ENCODE measurements at places on chromosomes 16 and 17. TPM values are rescaled to one million over a fixed set of nuclear protein-coding genes. Genes with fewer than 3 reads are reported as not detected.
A peak's percentile ranks its signal among the peaks of the same experiment; 100 is the strongest.

GRCh38 chr17:43578404-43578698 lies 32.2 kb upstream of the ETV4 start:
- no peak for DNase-seq

- DNase-seq, result peak; percentile 15
Measured at GRCh38 chr17:10790491-10791401, 13.2 kb downstream of the TMEM238L start.

DNA sequence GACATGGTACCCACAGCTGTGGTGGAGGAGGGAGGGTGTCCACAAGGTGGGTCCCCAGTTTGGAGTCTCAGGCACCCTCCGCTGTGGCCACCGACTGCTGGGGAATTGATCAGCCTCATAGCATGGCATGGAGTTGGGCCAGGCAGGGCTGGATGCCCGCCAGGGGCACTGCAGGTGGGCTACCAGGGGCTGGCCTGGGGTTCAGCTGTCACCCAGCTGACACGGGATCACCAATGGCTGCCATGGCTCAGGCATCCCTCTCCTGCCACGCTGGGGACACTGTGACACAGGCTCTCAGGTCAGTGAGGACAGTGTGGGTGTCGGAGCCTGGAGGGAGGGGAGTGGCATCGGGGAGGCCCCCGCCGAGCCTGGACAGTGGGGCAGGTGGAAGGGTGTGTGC lies 19.8 kb upstream of the SSTR5 start:
- DNase-seq, result no peak

- no peak for DNase-seq
Measured at GRCh38 chr17:59530531-59530930, 34.9 kb upstream of the DHX40 start.

JPT2 gene
- 284 TPM for total RNA-seq

DNA sequence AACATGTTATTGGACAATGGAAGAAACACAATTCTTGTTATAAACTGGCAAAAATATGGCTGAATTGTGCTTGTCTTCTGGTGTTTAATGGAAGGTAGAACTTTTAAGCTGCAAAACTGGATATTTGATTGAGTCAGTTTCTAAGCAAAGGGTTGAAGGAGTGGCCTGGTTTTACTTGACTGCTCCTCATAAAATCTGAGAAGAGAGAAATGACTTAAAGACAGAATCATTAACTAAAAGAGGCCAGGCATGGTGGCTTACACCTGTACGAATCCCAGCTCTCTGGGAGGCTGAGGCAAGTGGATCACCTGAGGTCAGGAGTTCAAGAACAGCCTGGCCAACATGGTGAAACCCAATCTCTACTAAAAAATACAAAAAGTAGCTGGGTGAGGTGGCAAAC lies 770.7 kb downstream of the CDH11 start:
- peak; percentile 64 for DNase-seq

DNA sequence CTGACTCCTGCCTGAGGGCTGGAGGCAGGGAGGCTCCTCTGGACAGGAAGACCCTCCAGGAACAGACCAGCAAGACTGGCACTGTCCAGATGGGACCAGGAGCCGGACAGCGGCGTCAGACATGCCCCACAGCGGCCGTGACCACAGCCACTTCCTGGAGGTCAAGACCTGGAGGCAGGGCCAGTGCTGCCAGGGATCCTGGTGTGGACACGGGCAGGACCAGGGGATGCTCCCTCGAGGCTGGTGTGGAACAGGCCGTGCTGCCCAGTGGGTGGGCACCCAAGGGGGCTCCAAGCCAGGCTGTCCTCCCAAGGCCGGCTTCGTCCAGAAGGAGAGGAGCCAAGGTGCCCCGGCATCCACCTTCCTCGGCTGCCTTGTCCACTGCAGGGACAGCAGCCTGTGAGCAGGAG lies 4.5 kb upstream of the CCDC57 start:
- no peak for DNase-seq

- DNase-seq, result no peak
Measured at GRCh38 chr16:86342161-86342834, 168.0 kb upstream of the FOXF1 start.

KCNJ12 gene
- total RNA-seq, result 8.5 TPM

GRCh38 chr17:74082886-74083285 lies 120.6 kb upstream of the RPL38 start:
- DNase-seq, result no peak

- peak; percentile 18 for DNase-seq
Measured at GRCh38 chr16:47057630-47057993, 84.1 kb upstream of the DNAJA2 start.

KRT36 gene
- not detected for total RNA-seq

TMEM98 gene
- total RNA-seq, result 86.0 TPM

TPSG1 gene
- total RNA-seq, result not detected

DNA sequence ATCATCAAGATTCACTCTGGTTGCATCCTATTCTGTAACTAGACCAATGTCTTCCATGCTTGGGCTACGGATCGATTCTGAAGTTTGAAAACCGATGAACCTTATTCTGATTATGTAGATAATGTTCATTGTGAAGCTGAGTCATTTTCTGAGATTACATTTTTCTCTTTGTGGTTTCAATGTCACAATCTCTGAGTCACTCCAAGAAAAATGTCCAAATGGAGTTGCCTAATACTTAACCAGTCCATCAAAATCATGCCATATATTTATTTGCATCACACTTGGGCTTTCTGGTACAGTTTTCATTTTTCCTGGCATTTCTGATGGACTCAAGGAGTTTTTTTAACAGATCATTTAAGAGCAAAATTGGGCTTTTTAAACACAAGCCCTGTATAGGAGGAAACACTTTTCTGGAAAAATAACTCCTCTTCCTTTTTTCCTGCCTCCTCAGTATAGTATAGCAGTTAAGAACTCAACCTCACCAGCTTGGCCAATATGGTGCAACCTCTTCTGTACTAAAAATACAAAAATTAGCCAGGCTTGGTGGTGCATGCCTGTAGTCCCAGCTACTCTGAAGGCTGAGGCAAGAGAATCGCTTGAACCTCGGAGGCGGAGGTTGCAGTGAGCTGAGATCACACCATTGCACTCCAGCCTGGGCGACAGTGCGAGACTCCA lies 17.5 kb downstream of the CACNG3 start:
- DNase-seq, result no peak

GRCh38 chr17:33192951-33193911 lies 99.9 kb downstream of the ASIC2 start:
- peak; percentile 98 for DNase-seq

- no peak for DNase-seq
Measured at GRCh38 chr17:60060474-60060873, 18.2 kb downstream of the HEATR6 start.

DNA sequence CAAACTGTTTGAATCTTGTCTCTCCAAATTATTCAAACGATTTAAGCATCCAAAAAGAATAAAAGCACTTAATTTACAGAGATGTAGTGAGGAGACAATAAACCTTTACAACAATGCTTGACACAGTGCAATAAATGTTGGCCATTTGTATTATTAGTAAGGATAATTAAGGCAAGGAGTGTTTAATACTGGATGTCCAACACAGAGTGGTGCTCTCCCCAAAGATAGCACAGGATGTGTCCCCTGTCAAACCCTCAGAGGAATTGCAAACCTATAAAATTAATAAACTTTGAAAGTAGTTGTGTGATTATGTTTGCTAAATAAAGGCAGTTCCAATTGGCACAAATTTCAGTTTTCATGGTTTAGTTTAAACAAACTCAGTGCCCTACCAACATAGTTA lies 253.0 kb upstream of the AXIN2 start:
- DNase-seq, result no peak

GRCh38 chr16:22318690-22319358 lies 21.6 kb downstream of the POLR3E start:
- peak; percentile 20 for DNase-seq

- DNase-seq, result no peak
Measured at GRCh38 chr17:75102385-75102821, 7.4 kb upstream of the ARMC7 start.

DNA sequence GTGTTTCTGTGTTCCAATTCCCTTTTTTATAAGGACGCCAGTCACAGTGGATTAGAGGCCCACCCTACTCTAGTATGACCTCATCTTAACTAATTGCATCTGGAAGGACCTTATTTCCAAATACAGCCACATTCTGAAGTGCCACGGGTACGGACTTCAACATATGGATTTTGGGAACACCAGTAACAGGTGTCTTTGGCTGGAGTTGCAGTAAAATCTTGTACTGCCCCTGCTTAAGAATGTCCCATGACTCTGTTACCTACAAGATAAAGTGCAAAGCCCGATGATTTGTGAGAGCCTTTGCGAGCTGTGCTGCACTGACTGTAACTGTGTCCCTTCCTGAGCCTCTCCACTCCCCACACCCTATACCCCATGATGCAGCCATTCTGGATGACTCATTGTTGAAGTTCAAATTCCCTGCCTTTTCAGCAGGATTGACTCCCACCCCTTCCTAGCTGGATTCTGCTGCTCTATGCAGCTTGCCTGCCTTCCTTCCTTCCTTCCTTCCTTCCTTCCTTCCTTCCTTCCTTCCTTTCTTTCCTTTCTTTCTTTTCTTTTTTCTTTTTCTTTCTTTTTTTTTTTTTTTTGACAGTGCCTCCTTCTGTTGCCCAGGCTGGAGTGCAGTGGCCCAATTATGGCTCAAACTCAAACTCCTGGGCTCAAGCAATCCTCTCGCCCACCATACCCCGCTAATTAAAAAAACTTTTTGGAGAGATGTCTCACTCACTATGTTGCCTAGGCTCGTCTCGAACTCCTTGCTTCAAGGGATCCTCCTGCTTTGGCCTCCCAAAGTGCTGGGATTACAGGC lies 2.1 kb downstream of the HCRT start:
- DNase-seq, result peak; percentile 65

DNA sequence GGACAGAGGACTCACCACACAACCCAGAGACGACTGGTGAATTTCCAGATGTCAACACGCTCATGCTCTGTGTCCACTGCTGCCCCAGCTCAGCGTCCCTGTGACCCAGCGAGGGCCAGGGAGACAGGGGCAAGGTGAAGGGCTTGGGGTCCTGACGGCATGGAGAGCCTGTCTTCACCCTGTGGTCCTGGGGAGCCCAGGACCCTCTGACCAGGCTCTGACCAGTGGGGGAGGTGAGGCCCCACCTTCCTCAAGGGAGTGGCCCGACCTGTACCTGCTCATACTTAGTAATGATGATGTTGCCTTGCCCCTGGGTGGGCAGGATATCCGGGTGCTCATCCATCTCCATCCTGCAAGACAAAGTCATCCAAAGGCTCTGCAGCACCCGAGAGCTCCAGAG lies 39.8 kb downstream of the TNFRSF13B start:
- DNase-seq, result no peak

DNA sequence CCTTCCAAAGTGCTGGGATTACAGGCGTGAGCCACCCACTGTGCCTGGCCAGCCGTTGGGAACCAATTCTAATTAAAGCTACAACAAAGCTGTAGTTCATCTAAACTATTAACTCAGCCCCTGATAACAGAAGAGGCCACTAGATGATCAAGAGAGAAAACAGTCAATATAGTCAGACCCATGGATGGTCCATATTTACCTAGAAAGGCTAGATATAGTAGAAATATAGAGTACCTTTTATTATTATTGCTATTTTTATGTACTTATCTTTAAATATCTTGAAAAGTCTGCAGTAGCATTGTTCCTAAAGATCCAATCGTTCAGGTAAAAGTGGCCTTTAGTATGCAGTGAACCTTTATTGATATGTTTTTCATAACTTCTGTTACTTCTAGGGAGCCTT lies 43.2 kb downstream of the RNF213 start:
- DNase-seq, result no peak

DNA sequence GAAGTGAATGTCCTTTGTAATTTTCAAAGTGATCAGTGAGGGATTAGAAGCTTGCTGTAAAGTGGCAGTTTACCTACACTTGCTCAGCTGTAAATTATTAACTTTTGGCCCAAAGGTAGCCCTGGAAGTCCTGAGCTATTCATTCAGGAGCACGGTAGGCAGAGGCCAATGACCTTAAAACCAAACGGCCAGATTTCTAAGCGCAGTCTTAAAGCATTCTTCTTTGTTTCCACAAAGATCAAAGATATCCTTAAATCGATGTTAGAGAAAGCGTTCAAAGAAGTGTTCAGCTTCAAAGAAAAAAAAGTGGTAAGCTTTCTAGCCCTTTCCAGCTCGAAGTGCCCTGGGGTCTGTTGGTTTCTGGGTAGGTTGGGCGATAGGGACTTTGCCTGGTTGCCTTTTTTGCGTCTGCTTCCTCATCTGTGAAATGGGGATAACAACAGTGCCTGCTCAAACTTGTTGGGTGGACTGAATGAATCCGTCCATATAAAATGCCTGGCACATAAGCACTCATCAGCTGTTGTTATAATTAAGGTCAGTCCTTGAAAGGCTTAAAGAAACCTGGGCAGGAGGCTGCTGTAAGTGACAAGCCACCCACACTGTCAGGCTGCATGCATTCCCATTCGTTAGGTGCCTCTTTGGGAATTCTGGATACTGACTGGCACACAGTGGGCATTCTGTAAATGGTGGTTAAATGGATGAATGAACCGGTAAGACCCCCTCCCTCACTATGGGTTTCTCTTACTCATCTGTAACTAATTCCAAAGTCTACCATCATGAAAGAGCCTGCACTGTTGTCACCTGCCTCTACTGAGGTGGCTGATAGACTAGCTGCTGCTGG lies 113.2 kb downstream of the PRKCA start:
- peak; percentile 92 for DNase-seq

DNA sequence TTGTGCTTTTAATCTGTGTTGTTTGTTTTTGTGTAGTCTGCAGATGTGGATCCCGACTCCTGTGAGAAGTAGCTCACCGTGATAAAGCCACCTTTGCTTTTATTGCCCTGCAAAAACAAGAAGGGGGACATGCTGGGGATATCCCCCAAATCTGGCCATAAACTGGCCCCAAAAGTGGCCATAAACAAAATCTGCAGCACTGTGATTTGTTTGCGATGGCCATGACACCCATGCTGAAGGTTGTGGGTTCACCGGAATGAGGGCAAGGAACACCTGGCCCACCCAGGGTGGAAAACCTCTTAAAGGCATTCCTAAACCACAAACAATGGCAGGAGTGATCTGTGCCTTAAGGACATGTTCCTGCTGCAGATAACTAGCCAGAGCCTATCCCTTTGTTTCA lies 15.1 kb downstream of the AHSP start:
- DNase-seq, result no peak

DNA sequence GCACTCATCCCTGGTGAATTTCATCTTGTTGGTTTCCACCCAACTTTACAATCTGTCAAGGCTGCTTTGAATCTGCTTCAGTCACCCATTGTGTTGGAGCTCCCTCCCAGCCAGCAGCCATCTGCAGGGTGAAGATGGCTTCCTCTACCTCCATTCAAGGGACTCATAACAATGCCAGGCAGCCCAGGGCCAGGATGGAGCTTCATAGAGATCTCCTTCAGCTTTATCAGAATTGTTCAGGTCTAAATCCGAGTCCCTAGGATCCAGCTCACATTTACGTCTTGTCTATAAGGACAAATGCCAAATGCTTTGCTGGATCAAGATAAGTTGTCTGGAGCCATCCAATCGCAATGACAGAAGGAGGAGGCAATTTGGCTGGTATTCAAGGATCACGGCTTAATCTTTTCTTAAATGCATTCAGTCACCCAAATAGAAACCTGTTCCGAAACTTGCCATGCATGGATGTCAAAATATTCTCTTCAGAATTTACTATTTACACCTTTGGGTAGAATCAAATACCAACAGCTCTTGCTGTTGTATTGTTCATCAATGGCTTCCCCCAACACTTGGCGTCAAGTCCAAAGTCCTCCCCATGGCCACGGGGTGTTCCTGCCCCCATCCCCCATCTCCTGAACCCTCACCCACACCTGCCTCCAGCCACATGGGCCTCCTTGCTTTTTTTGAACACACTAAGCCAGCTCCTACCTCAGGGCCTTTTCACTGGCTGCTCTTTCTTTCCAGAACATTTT lies 3.8 kb upstream of the FAM171A2 start:
- DNase-seq, result peak; percentile 13

IQCK gene
- total RNA-seq, result 37.1 TPM

- no peak for DNase-seq
Measured at GRCh38 chr16:26454102-26454501, 612.6 kb upstream of the C16orf82 start.

All from renal cortical epithelial cell (primary cell).